Right lobe of liver (tissue), 6 donors: ENCODE measurements at places on chromosomes 1 and 21. TPM values are rescaled to one million over a fixed set of nuclear protein-coding genes. Genes with fewer than 3 reads are reported as not detected.

Gene IL19
- not detected for total RNA-seq

GRCh38 chr1:222772996-222773379, 36.0 kb downstream of the FAM177B start:
- no peak for DNase-seq

DNA sequence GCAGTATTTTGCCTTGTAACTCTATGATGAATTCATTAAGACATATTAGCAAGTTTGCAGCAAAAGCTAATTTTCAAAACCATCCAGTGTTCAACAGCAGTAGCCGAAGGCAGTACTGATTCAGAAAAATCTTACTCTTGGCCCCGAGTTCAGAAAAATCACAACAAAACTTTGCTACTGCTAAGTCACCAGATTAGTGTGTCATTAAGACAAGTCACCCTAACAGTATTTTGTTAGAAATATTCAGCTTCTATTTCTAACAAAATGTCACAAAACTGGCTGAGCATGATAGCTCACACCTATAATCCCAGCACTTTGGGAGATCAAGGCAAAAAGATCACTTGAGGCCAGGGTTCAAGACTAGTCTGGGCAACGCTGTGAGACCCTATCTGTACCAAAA, 8.2 kb downstream of the GTF2B start:
- DNase-seq = no peak

Gene DCST1
- total RNA-seq = not detected

DNA sequence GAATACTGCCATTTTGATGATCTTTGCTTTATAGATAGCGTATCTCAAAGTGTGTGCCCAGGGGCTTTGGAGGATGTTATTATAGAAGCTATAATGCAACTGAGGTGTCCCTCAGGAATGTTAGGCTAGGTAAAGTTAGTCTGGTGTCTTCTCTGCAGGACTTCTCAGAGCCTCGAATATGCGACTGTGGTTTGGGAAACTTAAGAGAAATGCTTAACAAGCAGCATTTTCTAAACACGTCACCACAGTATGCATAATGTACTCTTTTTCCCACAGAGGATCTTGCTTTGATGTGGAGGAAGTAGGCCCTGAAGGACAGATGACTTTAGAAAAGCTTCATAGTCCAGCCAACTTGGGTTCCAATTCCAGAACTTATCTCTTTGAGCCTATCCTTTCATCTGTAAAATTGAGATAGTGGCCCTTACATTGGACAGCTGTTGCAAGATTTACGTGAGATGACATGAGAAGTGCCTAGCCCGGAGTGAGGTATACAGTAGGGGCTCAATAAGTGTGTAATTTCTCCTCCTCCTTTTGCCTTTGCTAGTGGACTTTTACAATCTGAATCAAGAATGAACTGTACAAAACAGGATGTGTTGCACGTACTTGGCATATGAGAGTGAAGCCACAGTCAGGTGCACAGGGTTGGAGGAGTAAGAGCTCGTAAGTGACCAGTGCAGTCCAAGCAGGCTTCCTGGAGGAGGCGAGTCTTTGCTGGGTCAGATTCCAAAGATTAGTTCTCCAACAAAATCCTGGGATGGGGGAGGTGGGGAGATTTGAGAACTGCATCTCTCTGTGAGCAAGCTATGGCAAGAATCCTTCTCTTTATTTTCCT, 29.7 kb upstream of the TRABD2B start:
- no peak for DNase-seq
